ENCODE measurements at places on chromosomes 3 and 15. TPM values are rescaled to one million over a fixed set of nuclear protein-coding genes. Genes with fewer than 3 reads are reported as not detected.

GRCh38 chr3:178370387-178370786 lies 165.8 kb upstream of the KCNMB2 start:
- DNase-seq: no peak

GRCh38 chr3:8500319-8500988 lies 1.2 kb upstream of the LMCD1 start:
- peak; percentile 69 for DNase-seq

- no peak for DNase-seq
These were observed 1340.1 kb upstream of the EPHA6 start for GRCh38 chr3:95474338-95474737.

DNA sequence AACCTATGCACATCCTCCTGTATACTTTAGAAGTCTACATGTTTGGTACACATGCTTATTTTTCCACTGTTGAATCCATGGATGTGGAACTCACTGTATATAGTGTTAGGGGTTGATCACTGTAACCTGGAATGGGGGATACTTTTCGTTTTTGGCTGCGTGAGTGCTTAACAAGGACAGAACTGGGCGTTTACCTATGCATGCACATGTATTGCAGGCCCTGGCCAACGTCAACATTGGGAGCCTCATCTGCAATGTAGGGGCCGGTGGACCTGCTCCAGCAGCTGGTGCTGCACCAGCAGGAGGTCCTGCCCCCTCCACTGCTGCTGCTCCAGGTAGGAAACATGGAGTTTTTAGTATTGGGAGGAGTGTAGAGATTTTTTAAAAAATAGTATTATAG lies 2.3 kb downstream of the RPLP1 start:
- DNase-seq: no peak

- DNase-seq: no peak
These were observed 12.1 kb upstream of the APBA2 start for GRCh38 chr15:28873585-28874190.

GRCh38 chr15:47961401-47962090 lies 159.2 kb upstream of the SLC24A5 start:
- no peak for DNase-seq

- DNase-seq: peak; percentile 39
These were observed 67.4 kb downstream of the CSNK1G1 start for GRCh38 chr15:64288577-64288976.

DNA sequence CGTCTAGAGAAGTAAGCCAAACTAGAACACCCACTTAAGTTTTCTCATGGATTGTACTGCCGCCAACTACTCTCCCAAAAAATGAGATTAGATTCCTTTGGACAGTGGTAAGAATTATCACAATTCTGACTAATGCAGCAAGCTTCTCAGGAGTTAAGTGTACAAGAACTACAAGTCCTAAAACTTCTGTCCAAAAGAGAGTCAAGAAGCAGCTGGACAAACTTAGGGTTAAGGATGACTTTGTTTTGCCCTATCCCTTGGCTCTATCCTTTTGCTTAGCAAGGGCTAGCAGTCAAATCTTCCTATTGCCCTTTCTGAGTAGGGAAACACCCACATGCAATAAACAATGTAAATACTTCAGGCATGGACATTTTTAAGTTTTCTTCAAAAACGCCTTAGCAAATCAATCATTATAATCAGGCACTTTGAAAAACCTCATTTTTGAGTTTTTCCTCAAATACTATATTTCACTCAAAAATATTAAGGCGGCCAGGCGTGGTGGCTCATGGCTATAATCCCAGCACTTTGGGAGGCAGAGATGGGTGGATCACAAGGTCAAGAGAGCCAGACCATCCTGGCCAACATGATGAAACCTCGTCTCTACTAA lies 19.5 kb downstream of the RAF1 start:
- DNase-seq: no peak

DNA sequence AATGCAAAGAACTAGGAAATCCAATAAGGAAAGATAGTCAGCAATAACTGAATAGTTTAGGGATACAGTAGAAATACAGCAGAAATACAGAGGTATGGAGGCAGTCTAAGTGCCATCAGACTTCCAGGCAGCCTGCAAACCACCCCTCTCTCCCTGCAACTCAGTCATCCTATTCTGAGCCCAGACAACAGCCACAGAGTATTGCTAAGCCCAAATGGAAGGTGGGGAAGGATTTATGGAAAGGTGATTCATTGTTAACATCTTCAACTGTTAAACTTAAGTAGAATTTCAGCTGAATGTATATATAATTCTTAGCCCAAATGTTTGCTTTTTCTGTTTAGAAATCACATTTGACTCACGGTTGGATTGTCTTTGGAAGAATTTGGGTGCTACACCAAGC lies 300.4 kb downstream of the RBMS3 start:
- no peak for DNase-seq

DNA sequence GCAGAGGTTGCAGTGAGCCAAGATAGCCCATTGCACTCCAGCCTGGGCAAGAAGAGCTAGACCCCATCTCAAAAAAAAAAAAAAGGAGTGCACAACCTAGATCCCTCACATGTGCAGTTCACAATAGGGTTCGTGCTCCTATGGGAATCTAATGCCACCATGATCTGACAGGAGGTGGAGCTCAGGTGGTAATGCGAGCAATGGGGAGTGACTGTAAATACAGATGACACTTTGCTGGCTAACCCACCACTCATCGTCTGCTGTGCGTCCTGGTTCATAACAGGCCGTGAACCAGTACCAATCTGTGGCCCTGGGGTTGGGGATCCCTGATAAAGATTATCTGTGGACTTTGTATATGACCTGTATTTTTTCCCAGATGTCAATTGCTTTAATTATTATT lies 16.7 kb downstream of the USP8 start:
- no peak for DNase-seq

- peak; percentile 59 for DNase-seq
These were observed 179.5 kb upstream of the CD96 start for GRCh38 chr3:111362381-111363009.

GRCh38 chr3:154718053-154718452 lies 288.1 kb upstream of the GPR149 start:
- DNase-seq: no peak

Gene RTF1
- total RNA-seq: 46.4 TPM

Gene CCDC54
- not detected for total RNA-seq

Gene DAZL
- total RNA-seq: not detected

Gene KLHL6
- 4.2 TPM for total RNA-seq

Gene COX5A
- total RNA-seq: 143 TPM

Gene PLA2G4D
- not detected for total RNA-seq

All from tongue (tissue), 3 donors.